ENCODE measurements at places on chromosomes 3 and 15. TPM values are rescaled to one million over a fixed set of nuclear protein-coding genes. Genes with fewer than 3 reads are reported as not detected.

- no peaks in the 10 kb centered on the region for H3K36me3 ChIP-seq
- no peak overlapping the region for H3K4me3 ChIP-seq
- DNase-seq = no peak
- H3K4me1 ChIP-seq = peaks cover 7% of the 10 kb centered on the region
These were observed 2.0 kb downstream of the NGLY1 start for GRCh38 chr3:25781145-25781757.

DNA sequence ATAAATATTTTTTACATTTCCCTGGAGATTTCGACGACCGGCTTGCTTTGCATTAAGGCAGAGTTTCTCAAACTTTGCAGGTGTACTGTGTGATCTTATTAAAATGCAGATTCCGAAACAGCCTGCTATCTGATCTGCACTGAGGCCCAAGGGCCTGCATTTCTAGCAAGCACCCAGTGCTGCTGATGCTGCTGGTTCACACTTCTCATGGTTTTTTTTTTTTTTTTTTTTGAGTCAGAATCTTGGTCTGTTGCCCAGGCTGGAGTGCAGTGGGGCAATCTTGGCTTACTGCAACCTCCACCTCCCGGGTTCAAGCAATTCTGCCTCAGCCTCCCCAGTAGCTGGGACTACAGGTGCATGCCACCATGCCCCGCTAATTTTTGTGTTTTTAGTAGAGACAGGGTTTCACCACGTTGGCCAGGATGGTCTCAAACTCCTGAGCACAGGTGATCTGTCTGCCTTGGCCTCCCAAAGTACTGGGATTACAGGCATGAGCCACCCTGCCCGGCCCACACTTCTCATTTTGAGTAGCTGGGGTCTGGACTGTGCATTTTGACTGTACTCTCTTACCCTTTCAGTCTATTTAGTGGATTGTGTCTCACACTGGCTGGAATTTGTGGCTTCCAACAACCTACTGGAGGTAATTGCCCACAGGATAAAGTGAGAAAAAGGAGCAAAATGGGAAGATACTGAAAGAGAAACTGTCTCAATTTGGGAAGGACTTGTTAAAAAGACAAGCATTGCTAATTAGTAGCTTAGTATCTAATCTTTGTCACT, 94.1 kb downstream of the ITPR1 start:
- no peak overlapping the region for H3K27ac ChIP-seq
- no peaks in the 10 kb centered on the region for H3K27me3 ChIP-seq
- peaks cover 38% of the 10 kb centered on the region for H3K4me1 ChIP-seq
- DNase-seq = no peak

DNA sequence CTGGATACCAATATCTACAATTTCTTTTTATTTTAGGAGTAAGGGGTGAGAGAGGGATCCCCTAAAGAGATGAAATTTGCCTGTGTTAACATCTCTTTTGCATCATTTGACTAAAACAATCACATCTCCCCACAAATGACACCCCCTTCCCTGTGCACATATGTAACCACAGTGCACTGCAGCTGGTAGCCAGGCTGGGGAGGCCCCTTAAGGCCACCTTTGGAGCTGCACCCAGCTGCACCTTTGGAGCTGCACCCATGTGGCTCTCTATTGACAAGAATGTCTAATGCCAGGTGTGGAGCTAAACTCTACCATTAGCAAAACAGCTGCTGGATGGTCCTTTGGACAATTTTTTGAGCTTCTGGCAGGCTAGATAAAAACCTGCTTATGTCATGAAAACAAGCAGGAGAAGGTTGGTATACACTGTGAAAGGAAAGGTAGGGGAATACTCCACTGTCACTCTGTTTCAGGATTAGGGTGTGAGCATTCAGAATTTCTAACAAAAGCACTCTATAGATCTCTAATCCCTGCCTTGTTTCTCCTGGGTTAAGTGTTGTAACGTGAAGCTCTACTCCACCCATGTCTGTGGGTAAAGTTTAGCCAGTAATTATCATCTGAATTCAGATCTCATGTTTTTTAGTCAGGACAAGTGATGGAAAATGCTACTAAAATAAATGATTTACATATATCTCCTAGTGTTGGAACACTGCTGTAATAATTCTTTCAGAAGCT, 52.1 kb downstream of the TFG start:
- H3K27ac ChIP-seq = no peak overlapping the region
- H3K36me3 ChIP-seq = no peaks in the 10 kb centered on the region
- no peak for DNase-seq
- no peak overlapping the region for H3K4me3 ChIP-seq
- no peaks in the 10 kb centered on the region for H3K27me3 ChIP-seq
- peaks cover 5% of the 10 kb centered on the region for H3K4me1 ChIP-seq

DNA sequence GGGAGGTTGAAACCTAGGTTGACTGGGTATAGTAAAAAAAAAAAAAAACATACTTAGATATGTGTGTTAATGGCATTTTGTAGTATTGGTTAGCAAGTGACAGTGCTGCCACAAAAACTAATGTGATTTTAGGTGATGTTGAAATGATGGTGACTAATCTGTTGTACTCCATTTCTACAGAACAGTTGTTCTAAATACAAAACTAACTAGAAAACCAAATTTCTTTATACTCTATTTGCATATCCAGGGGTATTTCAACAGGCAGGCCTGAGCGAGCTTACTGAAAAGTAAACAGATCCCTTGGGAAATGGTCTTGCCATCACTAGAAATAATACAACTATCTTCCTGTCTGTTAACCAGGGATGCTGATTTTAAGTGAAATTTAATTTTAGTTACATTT, 20.5 kb downstream of the TSC22D2 start:
- DNase-seq = no peak
- H3K4me3 ChIP-seq = no peak overlapping the region
- peaks cover 3% of the 10 kb centered on the region for H3K4me1 ChIP-seq
- no peaks in the 10 kb centered on the region for H3K27me3 ChIP-seq
- no peaks in the 10 kb centered on the region for H3K36me3 ChIP-seq
- H3K27ac ChIP-seq = no peak overlapping the region

GRCh38 chr3:151817473-151817872, 3.6 kb downstream of the AADAC start:
- H3K4me3 ChIP-seq = no peak overlapping the region
- no peaks in the 10 kb centered on the region for H3K4me1 ChIP-seq
- no peak for DNase-seq
- no peaks in the 10 kb centered on the region for H3K36me3 ChIP-seq
- no peak overlapping the region for H3K27ac ChIP-seq

GRCh38 chr15:82937712-82938058, 14.8 kb downstream of the HOMER2 start:
- H3K27me3 ChIP-seq = no peaks in the 10 kb centered on the region
- no peaks in the 10 kb centered on the region for H3K4me1 ChIP-seq
- H3K4me3 ChIP-seq = no peak overlapping the region
- H3K36me3 ChIP-seq = no peaks in the 10 kb centered on the region
- no peak overlapping the region for H3K27ac ChIP-seq

DNA sequence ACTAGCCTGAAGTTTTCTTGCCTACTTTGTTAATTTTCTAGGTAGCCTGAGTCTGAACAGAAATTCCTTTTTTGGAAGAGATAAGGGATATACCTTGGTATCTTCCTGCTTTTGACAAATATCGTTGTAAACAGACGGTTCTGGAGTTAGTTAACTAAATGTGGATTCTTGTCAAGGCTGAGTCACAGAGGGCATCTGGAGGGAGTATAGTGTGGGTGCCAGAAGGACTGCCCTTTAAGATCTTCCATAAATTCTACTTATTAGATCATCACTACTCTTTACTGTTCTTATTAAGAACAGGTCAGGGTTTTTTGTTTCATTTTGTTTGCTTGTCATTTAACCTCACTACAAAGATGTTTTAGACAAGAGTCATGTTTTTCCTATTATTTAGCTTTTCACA, 125.3 kb upstream of the SKOR1 start:
- no peak overlapping the region for H3K27ac ChIP-seq
- H3K4me3 ChIP-seq = no peak overlapping the region
- H3K36me3 ChIP-seq = no peaks in the 10 kb centered on the region
- DNase-seq = no peak
- H3K4me1 ChIP-seq = no peaks in the 10 kb centered on the region
- H3K27me3 ChIP-seq = no peaks in the 10 kb centered on the region

- no peaks in the 10 kb centered on the region for H3K36me3 ChIP-seq
- H3K27me3 ChIP-seq = no peaks in the 10 kb centered on the region
- no peak overlapping the region for H3K27ac ChIP-seq
- no peak overlapping the region for H3K4me3 ChIP-seq
- no peaks in the 10 kb centered on the region for H3K4me1 ChIP-seq
- no peak for DNase-seq
These were observed 140.7 kb downstream of the FHIT start for GRCh38 chr3:61110576-61110975.

GRCh38 chr15:77396692-77397091, 23.2 kb downstream of the PEAK1 start:
- H3K4me1 ChIP-seq = no peaks in the 10 kb centered on the region
- no peaks in the 10 kb centered on the region for H3K27me3 ChIP-seq
- no peak for DNase-seq
- H3K36me3 ChIP-seq = no peaks in the 10 kb centered on the region
- H3K4me3 ChIP-seq = no peak overlapping the region

DNA sequence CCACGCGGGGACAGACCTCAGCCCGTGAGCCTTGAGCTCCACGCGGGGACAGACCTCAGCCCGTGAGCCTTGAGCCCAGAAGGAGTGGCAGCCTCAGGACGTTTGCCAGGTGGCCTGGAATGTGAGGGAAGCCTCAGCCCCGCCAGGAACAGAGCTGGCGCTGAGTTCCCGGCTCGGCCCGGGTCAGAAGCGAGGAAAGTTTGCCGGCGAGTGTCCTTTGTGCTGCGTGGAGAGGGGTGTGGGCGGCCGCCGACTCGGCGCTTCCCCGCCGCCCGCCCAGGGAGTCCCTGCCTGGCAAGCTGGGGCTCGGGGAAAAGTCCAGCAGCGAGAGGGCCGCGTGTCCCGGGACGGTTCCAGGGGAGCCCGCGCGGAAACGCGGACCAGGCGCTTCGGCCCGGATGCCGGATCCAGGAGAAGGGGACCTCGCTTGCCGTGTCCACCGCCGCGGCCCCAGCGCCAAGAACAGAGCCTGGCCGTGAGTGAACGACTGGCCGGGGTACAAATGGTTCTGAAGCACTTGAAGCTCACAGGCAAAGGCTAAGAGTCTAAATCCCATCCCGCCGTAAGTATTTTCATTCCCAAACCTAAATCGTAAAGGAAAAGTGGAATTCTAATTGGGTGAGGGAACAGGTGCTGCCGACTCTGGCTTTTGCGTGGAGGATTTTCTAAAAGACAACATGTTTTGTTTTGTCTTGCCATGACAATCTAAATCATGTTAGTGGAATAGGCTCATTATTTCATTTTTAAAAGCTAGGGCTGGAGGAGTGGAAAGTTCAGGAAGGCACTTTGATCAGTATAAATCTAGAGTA, 1.7 kb downstream of the LRRN1 start:
- H3K4me3 ChIP-seq = peak overlapping the region; percentile 59
- DNase-seq = peak; percentile 48
- no peaks in the 10 kb centered on the region for H3K36me3 ChIP-seq
- H3K27ac ChIP-seq = peak overlapping the region; percentile 26
- no peaks in the 10 kb centered on the region for H3K27me3 ChIP-seq

- H3K4me3 ChIP-seq = no peak overlapping the region
- no peak for DNase-seq
- H3K4me1 ChIP-seq = no peaks in the 10 kb centered on the region
- no peak overlapping the region for H3K27ac ChIP-seq
- no peaks in the 10 kb centered on the region for H3K27me3 ChIP-seq
These were observed 4.6 kb upstream of the GMNC start for GRCh38 chr3:190867071-190867470.

DNA sequence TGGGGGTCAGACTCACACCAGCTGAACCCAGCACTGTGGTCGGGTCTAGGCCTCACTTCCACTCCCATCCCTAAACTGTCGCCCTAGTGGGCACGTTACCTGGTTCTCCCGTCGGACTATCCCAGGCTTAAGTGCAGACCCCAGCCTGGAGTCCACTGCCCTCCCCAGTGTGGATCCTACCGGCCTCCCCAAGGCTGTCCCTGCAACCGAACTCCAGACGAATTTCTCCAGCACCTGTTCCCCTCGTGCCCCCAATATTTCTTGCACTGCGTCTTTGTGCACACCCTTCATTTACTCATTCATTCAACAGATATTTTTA, 26.5 kb downstream of the SLC41A3 start:
- H3K4me1 ChIP-seq = peaks cover 45% of the 10 kb centered on the region
- DNase-seq = no peak
- H3K27me3 ChIP-seq = no peaks in the 10 kb centered on the region
- no peaks in the 10 kb centered on the region for H3K36me3 ChIP-seq
- H3K4me3 ChIP-seq = no peak overlapping the region

- no peak overlapping the region for H3K27ac ChIP-seq
- no peaks in the 10 kb centered on the region for H3K27me3 ChIP-seq
- no peak for DNase-seq
- H3K4me3 ChIP-seq = no peak overlapping the region
- no peaks in the 10 kb centered on the region for H3K36me3 ChIP-seq
These were observed 71.1 kb upstream of the CCNL1 start for GRCh38 chr3:157231071-157231470.

DNA sequence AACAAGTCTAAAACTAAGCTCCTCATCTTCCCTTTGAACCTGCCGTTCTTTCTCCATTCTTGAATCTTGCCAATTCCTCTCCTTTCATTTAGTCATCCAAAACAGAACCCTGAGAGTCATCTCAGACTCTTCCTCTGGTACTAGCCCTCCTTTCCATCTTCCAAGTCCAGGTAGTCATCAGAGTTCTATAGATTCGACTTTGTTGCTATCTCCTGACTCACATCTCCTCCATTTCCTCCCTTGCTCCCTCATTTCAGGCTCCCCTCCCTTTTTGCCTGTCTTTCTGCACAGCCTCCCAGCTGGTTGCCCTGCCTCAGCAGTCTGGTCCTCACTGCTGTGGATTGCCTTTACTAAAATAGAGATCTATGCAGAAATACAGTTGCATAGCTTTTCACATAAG, 4.7 kb downstream of the ATG7 start:
- H3K4me1 ChIP-seq = peaks cover 7% of the 10 kb centered on the region
- no peaks in the 10 kb centered on the region for H3K36me3 ChIP-seq
- no peaks in the 10 kb centered on the region for H3K27me3 ChIP-seq
- H3K4me3 ChIP-seq = no peak overlapping the region

DNA sequence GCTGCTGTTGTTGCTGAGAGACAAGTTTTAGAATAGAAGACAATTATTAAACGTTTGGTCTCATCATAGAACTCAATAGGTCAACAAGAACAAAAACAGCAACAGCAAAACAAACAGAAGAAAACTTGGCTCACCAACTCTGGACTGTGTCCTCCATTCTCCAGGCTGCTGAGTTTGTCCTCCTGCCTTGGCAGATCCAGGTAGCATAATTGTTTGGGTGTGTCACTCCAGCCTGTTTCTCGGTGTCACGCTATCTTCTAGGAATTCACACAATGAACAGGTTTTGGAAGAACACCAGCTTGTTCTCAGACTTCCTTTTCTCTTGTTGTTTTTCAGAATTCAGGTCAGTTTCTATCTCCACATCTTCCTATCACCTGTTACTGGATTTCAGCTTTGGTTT, 34.7 kb downstream of the ARRDC4 start:
- H3K36me3 ChIP-seq = no peaks in the 10 kb centered on the region
- no peak overlapping the region for H3K4me3 ChIP-seq
- H3K4me1 ChIP-seq = no peaks in the 10 kb centered on the region
- no peaks in the 10 kb centered on the region for H3K27me3 ChIP-seq
- DNase-seq = no peak

ITGB5 gene
- polyA plus RNA-seq = 46.0 TPM

NPTN gene
- 180 TPM for polyA plus RNA-seq

CD86 gene
- 3.4 TPM for polyA plus RNA-seq

BUB1B gene
- 53.9 TPM for polyA plus RNA-seq

Data from testis (tissue), 5 donors.